Esophagus mucosa (tissue), 1 donor: ENCODE measurements at places on chromosomes 7 and 10. TPM values are rescaled to one million over a fixed set of nuclear protein-coding genes. Genes with fewer than 3 reads are reported as not detected.

GRCh38 chr10:79073784-79074432 is 5.1 kb downstream of the ZMIZ1 start:
- no peak for ATAC-seq

DNA sequence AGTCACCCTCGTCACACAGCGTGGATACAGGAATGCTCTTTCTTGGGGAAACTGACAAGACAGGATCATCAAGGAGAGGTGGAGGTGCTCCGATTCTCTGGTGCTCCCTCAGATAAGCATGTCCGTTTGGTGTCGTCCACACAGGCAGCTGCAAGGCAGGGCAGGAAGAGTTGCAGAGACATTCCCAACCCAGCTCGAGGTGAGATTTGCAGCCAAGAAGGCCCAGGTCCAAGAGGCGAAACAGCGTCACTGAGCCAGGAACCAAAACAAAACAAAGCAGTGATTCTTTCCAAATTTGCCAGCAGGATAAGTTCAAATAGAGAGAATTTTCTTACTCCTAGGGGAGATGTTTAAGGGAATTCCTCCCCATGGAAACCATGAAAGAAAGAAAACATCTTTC is 386.5 kb upstream of the PFKP start:
- no peak for ATAC-seq

DNA sequence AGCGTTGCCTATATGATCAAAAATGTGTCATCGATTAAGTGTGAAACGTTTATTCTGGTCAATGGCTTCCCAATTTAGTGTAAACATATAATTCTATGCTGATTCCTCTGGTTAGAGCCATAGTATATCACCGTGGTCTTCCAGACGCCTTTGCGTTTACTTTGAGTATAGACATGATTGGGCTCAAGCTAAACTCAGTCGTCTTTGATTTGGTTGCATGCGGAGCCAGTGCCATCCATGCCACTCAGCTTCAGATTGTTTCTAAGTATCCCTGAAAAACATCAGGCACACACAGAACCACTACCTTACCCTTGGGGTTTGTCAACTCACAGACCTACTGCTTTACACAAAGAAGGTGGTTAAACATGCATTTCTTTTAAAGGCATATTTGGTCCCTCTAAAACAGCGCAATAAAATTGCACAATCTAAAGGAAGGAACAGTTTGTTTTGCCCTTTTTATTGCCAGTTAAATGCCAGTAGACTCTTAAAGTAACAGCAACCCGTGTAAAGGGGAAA is 273.6 kb upstream of the KLF6 start:
- no peak for ATAC-seq

DNA sequence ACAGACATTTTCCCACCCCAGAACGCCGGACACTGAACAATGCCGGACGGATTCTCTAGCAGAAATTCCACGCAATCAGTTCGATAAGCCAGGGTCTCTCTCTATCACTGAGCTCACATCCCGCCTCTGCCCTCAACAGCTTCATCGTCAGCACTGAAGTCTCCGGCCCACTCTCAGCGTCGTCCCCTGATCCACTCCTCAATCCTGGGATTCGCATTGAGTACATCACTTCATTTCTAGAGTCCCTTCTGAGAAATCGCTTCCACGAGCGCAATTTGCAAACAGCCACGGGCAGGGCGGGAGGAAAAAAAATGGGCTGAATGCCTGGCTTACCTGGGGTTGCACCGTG is 365 bp downstream of the YME1L1 start:
- ATAC-seq: peak; percentile 0

DNA sequence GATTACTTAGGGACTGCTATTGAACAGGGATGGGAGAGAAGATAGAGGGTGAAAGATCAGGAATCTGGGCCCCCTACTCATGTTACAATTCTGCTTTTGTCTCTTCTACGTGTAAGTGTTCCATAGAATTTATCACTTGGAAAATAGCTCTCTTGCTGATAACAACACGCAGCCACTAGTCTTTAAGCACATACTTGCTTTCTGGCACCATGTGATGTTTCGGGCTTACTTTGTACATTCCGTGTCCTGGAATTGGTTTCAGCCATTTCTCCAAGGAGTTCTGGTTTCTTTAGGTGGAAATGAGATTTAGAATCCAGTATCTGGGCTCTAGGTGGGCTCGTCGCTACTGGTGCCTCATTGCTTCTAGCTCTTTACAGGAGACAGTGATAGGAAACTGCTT is 59.7 kb downstream of the TFAM start:
- no peak for ATAC-seq

- no peak for ATAC-seq
Observed at GRCh38 chr7:97009753-97010732, 4.7 kb downstream of the DLX6 start.

DNA sequence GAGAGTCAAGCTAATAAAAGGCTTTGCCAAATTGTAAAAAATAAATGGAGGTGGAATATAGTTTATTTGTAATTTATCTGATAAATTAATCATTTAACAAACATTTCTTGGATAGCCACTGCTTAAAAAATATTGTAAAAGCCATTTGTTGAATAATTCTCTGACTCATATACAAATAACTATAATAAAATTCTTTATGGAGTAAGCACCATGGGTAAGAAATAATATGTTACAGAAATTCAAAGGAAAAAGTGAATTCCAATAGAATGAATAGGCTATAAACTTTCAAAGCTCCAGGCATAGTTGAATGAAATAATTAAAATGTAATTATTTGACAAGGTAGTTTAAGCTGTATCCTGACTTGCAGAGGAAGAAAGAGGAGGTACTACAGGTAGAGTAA is 291.4 kb upstream of the TMEM229A start:
- ATAC-seq: no peak

- no peak for ATAC-seq
Observed at GRCh38 chr10:71234004-71234894, 21.9 kb downstream of the UNC5B start.

- ATAC-seq: no peak
Observed at GRCh38 chr10:66927971-66928770, 2.3 kb downstream of the LRRTM3 start.

- ATAC-seq: peak; percentile 40
Observed at GRCh38 chr7:1458683-1459511, at the start of gene MICALL2. Gene MICALL2, minus strand, starts transcription at chr7:1459470. Its CDS starts 144 bp downstream, at chr7:1459326.

GRCh38 chr7:93055543-93056107 is 62.2 kb downstream of the SAMD9 start:
- peak; percentile 59 for ATAC-seq

DNA sequence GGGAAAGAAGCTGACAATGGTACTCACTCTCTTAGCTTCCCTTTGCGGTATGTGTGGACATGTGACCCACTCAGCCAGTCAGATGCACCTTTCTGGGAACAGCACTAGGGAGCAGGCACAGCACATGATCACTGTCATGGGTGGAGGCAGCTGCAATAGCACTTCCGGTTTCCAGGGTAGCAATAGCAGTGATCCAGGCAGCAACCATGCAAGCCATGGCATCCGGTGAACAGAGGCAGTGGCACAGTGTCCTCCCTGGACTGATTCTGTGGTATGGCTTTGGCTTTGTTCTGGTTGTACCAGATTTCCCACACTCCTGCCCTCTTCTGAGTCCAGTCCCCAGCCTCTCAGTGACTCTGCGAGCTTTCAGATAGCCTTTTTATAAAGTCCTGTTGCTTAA is 86.8 kb upstream of the NAMPT start:
- peak; percentile 53 for ATAC-seq

GRCh38 chr7:105084581-105084980 is 70.6 kb downstream of the KMT2E start:
- no peak for ATAC-seq

BTBD16 gene
- total RNA-seq: 0.16 TPM

PPP3CB gene
- total RNA-seq: 19.2 TPM
